Stimulated activated CD4-positive, alpha-beta T cell treated with anti-CD3 and anti-CD28 coated beads, Interleukin-12 subunit alpha, Interleukin-12 subunit beta, amount 100 ng/mL, for 4 hours (primary cell): ENCODE measurements at places on chromosomes 4 and X.

DNA sequence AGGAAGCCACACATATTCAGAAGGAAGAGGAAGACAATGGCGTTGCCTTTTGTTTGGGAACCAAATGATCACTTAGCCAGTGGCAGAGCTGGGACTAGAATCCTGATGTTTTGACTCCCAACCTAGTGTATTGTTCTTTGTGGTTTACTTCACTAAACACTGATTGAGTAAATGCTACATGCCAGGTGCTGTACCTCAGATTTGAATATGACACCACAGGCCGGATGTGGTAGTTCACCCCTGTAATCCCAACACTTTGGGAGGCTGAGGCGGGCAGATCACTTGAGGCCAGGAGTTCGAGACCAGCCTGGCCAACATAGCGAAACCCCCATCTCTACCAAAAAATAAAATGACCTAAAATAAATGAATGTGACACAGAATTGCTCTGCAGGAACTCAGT, 8.4 kb downstream of the NDUFA1 start:
- no peak for DNase-seq

- DNase-seq: no peak
Observed at GRCh38 chr4:14816623-14817261, 185.5 kb upstream of the CPEB2 start.

GRCh38 chrX:152451731-152451980, 541 bp upstream of the GABRA3 start:
- no peak for DNase-seq

- no peak for DNase-seq
Observed at GRCh38 chr4:64581422-64581821, 172.2 kb upstream of the TECRL start.

GRCh38 chr4:165709973-165710526, 163.0 kb upstream of the TLL1 start:
- DNase-seq: no peak

GRCh38 chr4:122065915-122066314, 86.2 kb upstream of the BLTP1 start:
- no peak for DNase-seq

- no peak for DNase-seq
Observed at GRCh38 chr4:13794819-13795565, 167.5 kb upstream of the BOD1L1 start.

- no peak for DNase-seq
Observed at GRCh38 chr4:78780093-78780492, 3.9 kb downstream of the BMP2K start.

- peak; percentile 5 for DNase-seq
Observed at GRCh38 chr4:114807759-114808404, 209.3 kb downstream of the UGT8 start.

GRCh38 chr4:88623097-88623496, 30.8 kb downstream of the HERC3 start:
- no peak for DNase-seq

DNA sequence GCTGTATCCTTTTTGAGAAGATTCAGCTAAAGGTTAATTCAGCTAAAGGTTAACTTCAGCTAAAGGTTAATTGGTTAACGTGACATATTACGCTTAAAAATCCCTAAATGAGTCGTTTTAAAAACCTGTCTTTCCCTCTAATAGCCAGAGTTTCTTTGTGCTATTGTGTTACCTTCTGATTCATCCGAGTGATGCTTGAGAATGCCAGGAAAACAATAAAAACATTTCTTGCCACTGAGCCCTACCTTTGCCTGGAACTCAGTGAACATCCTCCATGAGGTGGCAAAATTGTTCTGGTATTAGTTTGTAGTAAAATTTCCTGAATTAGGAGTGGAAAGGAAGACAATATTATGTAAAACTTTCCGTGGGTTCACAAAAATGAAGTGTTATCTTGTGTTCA, 13.7 kb upstream of the TMPRSS11E start:
- DNase-seq: no peak

DNA sequence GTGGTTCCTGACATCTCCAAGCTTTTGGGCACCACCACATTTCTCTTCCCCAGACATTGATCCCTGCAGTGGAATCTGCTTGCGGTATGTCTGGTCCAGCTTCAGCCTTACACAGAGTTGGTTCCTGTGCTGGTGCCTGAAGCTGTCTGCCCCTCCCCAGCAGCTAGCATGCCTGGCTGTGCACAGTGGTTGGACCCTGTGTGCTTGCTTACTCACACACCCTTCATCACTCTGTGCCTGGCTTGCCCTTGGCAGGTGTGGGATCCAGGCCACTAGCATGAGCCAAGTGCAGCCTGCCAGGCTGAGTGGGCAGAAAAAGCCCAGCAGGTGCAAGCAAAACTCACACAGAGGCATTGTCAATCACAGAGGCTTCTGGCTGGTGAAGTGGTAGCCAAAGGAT, 473.8 kb downstream of the ACTRT1 start:
- no peak for DNase-seq

- DNase-seq: no peak
Observed at GRCh38 chr4:150224896-150225591, 146.8 kb downstream of the DCLK2 start.

- DNase-seq: no peak
Observed at GRCh38 chrX:18997916-18998315, 14.0 kb upstream of the PHKA2 start.

DNA sequence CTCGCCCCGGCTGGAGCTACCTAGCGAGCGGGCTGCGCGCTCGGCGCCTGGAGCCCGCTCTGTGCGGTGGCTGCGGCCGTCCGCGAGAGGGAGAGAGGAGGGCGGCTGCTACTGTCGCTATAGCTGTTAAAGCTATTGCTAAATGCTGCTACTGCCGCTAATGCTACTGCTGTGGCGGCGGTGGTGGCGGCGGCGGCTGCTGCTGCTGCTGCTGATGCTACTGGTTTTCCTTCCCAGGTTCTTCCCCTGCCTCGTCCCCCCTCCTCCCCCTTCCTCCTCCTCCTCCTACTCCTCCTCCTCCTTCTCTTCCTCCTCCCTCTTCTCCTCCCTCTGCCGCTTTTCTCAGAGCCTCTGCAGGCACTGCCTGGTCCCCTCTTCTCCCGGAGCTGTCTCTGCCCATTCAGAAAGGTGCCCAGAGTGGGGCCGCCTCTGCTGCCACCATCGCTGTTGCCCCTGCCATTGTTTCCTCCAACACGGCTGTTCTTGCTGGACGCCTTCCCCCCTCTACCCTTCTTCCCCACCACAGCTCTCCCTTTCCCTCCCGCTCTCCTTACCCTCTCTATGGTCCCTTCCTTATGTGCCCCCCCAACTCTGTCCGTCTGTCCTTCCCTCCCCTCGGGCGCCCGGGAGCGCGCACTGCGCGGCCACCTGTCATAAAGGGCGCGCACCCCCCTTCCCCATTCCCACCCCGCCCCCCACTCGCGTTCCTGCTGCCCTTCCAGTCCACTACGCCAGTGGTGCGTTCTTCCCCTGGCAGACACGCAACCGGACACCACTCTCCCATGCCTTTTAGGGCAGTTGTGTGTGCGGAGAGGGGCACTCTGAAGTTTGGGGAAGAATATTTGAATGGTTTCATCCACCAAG, at the start of gene NEXMIF:
NEXMIF (minus strand) TSS at position 228 of the 864 bp plus-strand sequence.
- DNase-seq: peak; percentile 13

- no peak for DNase-seq
Observed at GRCh38 chr4:34200535-34200934, 2043.8 kb downstream of the ARAP2 start.

- DNase-seq: no peak
Observed at GRCh38 chr4:36574816-36575215, 293.4 kb downstream of the DTHD1 start.

DNA sequence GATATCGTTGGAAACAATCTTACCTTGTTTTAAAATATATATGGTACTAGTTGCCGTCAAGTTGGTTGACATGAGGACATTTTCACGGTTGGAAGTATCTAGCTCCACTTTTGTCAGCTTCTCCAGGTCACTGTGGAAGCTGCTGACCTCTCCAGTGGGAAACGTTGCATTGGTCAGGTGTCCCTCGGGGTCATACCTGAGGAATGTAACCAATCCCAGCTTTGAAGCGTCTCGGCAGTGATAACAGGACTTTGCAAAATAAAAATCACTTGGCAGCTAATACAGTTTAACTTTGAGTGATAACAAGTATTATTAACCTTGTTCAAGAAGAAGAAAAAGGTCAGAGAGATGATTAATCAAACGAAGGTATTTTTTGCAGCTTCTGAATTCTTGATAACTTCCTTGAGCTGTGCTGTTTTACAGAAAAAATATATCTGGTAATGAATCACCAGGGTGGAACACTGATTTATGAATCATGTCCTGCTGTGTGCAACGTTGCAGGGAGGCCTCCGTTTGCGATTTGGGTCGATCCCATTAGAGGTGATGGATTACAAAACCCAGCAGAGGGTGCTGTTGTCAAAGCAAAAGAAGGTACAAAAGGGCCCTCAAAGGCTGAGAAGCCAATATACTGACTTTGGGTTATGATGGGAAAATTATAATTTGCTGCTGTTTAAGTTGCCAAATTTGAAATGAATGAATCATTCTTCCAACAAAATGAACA, 60.1 kb downstream of the SH2D1A start:
- DNase-seq: peak; percentile 42

- DNase-seq: no peak
Observed at GRCh38 chr4:151195801-151196200, 81.2 kb upstream of the PRSS48 start.

GRCh38 chr4:64889906-64890610, 480.8 kb upstream of the TECRL start:
- DNase-seq: no peak

- DNase-seq: no peak
Observed at GRCh38 chr4:174259580-174259979, 23.9 kb downstream of the FBXO8 start.

DNA sequence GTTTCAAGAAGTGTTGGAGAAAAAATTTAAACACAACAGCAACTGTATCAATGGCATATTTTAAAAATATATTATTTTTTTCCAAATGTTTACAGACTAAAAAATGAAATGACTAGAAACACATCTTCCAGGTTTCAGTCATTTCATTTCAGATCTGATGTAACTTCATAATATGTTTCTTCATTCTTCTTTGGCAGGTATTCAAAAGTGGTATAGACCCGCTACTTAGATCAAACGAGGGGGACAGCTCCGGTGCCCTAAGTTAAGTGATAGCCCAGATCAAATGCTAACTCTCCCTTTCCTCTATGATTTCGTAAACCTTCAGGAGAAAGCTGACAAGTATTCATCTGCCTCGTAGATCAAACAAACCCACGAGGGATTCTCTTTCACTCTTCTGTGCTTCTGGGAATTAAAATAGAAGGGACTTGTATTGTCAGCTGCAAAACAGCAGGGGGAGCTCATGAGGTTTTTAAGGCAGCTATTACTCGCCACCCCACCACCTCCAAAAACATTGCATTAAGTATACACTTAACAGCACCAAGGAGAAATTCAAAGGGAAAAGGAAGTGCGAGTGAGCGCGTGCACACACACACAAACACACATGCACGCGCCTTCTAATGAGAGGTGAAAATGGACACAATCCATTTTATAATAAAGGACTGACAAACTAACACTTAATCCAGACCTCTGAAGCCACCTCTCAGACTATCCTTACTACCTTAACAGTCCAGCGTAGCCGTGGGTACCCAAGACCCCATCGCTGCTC, 21.4 kb downstream of the HELT start:
- peak; percentile 17 for DNase-seq

- no peak for DNase-seq
Observed at GRCh38 chrX:99761731-99762130, 648.3 kb downstream of the PCDH19 start.

- DNase-seq: no peak
Observed at GRCh38 chr4:88690355-88690754, 7.3 kb downstream of the NAP1L5 start.

- no peak for DNase-seq
Observed at GRCh38 chr4:6956434-6957147, 47.0 kb downstream of the TBC1D14 start.

GRCh38 chr4:114487101-114487500, 111.5 kb upstream of the UGT8 start:
- DNase-seq: no peak

DNA sequence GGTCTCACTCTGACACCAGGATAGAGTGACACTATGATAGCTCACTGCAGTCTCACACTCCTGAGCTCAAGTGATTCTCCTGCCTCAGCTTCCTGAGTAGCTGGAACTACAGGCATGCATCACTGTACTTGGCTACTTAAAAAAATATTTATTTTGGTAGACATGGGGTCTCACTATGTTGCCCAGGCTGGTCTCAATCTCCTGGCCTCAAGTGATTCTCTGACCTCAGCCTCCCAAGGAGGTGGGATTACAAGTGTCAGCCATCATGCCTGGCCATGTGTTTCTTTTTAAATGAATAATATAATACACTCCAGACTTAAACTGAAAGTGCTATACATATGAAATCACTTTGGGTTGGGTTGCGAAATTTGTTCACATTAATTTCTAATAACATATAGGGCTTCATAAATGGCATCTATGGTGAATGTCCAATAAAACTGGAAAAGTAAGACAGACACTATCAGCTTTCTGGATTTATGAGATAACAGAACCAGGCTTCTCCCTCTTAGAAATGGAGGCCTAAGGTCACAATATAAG, 48.0 kb downstream of the SEC24D start:
- no peak for DNase-seq

- DNase-seq: no peak
Observed at GRCh38 chrX:18151157-18151556, 69.5 kb downstream of the BEND2 start.

GRCh38 chrX:2374086-2374485, 126.7 kb downstream of the DHRSX start:
- no peak for DNase-seq

DNA sequence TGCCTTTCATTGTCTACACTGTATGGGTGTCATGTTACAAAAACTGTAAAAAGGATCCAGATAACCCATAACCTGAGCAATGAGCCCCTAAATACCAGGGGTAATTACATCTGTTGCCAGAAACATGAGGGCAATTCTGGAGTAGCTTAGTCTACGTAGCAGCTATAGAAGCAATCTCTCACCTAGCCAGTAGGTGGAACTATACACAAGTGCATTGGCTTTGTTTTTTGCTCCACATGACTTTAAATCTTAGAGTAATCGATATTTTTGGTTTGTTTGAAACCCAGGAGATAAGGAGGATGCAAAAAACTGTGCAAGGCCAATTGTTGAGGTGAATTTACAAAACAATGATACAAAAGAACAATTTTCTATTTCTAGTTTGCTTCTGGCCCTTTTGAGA, 57.5 kb downstream of the GPR82 start:
- no peak for DNase-seq

DNA sequence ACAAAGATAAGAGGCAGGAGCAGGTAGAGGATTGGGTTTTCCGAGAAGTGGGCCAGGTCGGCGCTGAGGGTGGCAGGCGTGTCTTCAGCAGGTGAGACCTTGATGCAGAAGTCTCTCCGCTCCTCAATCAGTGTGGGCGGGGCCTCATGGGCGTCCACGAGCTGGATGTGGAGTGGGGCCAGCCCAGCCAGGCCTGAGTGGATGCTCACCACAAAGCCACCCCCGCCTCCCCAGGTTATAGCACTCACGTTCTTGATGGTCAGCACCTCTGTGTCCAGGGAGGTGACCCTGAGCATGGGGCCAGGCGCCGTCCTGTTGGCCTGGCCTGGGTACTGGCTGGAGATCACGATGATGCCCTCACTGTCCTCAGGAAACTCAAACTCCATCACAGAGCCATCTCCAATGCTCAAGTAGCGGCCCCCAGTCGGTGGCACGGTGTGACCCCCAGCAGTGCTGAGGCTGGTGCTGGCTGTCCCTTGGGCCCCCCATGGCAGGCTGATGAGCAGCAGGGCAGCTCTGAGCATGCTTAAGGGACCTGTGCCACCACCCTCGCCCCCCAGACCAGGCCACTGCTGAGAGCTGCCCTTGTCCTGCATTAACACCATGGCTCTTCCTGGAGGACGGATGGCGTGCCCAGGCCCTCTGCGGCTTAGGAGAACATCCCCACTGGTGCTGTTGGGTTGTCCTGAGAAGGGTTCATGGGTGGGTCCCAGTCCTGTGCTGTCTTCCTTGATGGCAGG, 1.9 kb downstream of the SLC10A3 start:
- no peak for DNase-seq

GRCh38 chrX:65609237-65609636, 58.2 kb upstream of the MSN start:
- DNase-seq: no peak
